ENCODE measurements at places on chromosomes 1 and 21.

DNA sequence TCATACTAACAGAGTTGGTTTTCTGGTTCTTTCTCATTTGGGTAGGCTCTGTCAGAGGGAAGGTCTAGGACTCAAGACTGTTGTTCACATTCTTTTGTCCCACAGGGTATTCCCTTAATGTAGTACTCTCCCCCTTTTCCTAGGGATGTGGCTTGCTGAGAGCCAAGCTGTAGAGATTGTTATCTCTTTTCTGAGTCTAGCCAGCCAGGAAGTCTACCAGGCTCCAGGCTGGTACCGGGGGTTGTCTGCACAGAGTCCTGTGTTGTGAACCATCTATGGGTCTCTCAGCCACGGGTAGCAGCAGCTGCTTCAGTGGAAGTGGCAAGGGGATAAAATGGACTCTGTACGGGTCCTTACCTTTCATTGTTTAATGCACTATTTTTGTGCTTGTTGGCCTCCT, 226.4 kb downstream of the LBR start:
- no peak for DNase-seq

- no peak for DNase-seq
These were observed 30.6 kb upstream of the TADA1 start for GRCh38 chr1:166906647-166907046.

- DNase-seq: no peak
These were observed 61.7 kb downstream of the ITSN1 start for GRCh38 chr21:33703750-33704606.

- no peak for DNase-seq
These were observed 120.4 kb upstream of the PTGFR start for GRCh38 chr1:78370356-78370755.

- no peak for DNase-seq
These were observed 57.3 kb downstream of the PSMG1 start for GRCh38 chr21:39125752-39126485.

DNA sequence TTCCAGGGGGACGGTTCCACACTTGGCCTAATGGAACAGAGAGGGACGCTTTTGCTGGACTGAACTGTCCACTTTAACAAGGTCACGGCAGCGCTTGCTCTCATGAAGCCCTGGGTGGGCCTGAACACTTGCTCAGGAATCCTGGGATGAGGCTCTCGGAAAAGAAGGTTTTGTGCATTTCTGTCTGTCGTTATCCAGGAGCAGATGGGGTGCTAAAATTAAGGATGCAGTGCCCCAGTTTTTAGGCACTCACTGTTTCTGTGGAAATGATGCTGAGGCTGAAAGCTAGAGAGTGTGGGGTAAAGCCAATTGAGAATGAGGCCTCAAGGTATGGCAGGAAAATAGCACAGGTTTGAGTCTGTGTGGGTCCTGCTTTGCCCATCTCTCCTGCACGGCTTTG, 111.0 kb downstream of the DAB1 start:
- no peak for DNase-seq

- no peak for DNase-seq
These were observed 122.2 kb downstream of the NAV1 start for GRCh38 chr1:201660931-201661822.

GRCh38 chr1:200029035-200029821, 1.7 kb downstream of the NR5A2 start:
- no peak for DNase-seq

- DNase-seq: no peak
These were observed 40.5 kb downstream of the STPG1 start for GRCh38 chr1:24373044-24373443.

DNA sequence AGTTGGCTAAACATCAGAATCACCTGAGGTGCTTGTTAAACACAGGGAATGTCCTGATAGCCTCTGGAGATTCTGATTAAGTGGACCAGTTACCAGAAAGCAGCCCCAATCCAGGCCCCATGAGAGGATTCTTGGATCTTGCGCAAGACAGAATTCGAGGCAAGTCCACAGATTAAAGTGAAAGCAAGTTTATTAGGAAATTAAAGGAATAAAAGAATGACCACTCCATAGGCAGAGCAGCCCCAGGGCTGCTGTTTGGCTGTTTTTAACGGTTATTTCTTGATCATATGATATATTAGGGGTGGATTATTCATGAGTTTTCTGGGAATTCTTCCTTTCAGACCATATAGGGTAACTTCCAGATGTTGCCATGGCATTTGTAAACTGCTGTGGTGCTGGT, 176.2 kb downstream of the ROR1 start:
- no peak for DNase-seq

GRCh38 chr1:117664314-117664713, 58.5 kb downstream of the TENT5C start:
- DNase-seq: no peak

- DNase-seq: no peak
These were observed 3.4 kb downstream of the BMP8A start for GRCh38 chr1:39494671-39495410.

DNA sequence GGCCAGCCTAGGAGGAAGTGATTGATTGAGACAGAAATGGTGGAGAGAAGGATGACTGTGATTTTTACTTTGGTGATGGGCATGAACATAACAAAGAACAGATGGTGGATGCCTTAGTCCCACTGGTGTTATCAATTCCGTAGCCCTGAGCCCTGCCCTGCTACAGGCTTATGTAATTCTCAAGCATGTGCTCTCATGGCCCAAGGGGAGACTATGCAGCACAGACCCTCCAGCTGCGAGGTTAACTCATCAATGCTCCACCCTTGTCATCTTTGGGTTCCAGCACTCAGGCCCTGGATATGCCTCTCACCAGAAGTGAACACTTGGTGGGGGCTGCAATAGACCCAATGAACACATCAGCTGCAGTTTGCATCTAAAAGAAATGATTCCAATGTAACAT, 62.7 kb upstream of the LRRC8D start:
- no peak for DNase-seq

DNA sequence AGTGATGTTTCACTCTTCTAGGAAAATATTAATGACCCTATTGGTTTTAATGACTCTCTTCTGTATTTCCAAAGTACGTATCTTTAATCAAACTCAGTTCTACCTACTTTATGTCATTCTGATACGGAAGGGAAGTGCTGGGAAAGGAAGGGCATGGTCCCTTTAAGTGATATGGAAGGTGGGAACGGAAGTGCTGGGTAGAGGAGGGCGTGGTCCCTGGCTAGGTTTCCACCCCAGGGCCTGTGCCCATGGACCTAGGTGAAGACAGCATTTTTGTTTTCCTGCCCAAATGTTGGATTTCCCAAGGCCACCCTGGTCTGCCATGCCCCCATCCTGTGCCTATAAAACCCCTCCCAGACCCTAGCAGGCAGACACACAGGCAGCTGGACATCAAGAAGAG, 24.0 kb downstream of the RGS4 start:
- no peak for DNase-seq

DNA sequence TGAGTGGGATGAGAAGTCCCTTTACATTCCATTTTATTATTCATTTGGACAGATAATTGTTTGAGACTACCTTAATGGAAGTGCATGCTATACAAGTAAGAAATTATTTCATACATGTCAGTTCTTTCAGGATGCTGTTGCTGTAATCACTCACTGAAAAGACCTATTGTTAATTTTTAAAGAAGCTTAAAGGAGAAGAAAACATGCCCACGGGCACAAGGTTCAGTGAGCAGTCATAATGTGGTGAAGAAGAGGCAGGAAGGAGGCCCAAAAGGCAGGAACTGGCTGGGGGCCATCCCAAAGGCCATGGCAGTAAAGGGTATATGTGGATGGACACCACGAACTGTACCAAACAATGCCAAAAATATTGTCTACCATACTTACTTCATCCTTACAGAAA, 206.0 kb downstream of the LYPLAL1 start:
- no peak for DNase-seq

DNA sequence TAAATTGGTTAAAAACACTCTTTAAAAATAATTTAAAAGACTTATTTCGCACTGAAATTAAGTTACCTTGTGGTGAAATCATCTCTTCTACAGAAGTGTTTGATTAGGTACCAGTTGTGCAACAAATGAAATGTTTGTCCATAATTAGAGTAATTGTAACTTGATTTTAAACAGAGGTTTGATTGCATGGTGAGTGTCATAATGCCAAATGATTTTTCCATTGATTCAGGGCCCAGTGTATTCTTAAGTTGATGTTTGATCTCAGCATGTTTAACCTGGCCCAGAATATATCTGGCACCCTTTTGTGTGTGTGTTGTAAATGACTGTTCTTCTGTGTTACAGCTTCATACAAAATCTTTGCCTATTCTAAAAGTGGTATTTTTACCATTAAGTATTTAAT, 28.5 kb downstream of the LRRC8B start:
- DNase-seq: no peak

GRCh38 chr1:100736746-100737145, 17.2 kb downstream of the VCAM1 start:
- DNase-seq: no peak

DNA sequence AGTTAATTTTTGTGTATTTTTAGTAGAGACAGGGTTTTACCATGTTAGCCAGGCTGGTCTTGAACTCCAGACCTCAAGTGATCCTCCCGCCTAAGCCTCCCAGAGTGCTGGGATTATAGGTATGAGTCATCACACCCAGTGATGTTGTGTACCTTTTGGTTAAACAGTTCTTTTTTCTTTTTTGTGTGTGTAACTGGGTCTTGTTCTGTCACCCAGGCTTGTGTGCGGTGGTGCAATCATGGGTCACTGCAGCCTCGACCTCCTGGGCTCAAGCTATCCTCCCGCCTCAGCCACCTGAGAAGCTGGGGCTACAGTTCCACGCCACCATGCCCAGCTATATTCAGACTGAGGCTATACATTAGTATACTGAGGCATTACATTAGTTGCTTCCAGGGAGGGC, 37.8 kb downstream of the GABPB2 start:
- no peak for DNase-seq

GRCh38 chr1:111878649-111879048, 110.8 kb downstream of the KCND3 start:
- no peak for DNase-seq

DNA sequence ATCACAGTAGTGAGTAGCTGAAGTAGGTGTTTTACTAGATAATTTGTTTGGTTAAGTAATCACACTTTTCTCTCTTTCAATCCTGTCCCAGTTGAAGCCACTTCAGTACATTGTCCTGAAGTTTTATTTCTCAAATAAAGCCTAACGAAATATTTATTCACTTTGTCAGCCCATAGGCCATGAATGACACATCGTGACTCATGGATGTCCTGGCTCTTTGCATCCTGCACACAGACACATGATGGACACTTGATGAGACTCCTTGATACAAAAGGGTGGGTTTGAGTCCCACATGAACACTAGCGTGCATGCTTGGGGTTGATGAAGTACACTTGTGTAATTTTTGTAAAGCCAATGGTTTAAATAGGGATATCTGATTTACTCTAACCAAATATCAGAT, 22.7 kb upstream of the LAMC2 start:
- no peak for DNase-seq

DNA sequence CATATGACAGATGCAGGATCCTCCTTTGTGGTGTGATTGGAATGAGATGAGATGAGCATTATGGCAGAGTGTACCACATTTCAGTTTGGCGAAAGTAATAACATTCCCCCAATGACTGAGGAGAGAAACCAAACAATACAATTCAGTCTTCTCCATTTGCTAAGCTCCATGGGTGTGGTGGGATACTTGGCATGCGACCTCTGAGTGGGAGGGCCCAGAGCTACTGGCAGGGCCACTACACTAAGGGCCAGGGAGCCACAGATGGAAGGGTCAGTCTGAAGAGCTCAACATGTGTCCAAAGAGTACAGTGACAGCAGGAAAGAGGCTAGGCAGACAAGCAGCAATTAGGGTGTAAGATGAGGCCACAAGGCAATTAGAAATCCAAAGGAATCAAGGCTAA, 23.8 kb upstream of the PAXBP1 start:
- DNase-seq: no peak

DNA sequence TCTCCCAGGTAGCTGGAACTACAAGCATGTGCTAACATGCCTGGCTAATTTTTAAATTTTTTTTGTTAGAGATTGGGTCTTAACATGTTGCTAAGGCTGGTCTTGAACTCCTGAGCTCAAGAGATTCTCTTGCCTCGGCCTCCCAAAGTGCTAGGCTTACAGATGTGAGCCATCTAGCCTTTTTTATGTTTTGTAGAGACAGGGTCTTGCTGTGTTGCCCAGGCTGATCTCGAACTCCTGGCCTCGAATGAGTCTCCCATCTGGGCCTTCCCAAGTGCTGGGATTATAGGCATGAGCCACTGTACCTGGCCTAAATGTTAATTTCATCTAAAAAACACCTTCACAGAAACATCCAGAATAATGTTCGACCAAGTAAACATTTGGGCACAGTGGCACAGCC, 48.6 kb downstream of the FNBP1L start:
- DNase-seq: no peak

DNA sequence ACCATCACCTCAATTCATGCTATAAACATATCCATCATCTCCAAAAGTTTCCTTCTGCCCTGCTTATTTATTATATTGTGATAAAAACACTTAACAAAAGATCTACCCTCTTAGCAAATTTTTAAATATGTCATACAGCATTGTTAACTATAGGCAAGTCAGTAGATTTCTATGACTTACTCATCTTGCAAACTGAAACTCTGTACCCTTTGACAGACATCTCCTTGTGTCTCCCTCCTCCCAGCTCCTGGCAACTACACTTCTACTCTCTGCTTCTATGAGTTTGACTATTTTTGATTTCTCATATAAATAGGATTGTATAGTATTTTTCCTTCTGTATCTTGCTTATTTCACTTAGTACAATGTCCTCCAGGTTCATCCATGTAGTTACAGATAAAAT, 174.8 kb downstream of the TNFSF18 start:
- DNase-seq: no peak

DNA sequence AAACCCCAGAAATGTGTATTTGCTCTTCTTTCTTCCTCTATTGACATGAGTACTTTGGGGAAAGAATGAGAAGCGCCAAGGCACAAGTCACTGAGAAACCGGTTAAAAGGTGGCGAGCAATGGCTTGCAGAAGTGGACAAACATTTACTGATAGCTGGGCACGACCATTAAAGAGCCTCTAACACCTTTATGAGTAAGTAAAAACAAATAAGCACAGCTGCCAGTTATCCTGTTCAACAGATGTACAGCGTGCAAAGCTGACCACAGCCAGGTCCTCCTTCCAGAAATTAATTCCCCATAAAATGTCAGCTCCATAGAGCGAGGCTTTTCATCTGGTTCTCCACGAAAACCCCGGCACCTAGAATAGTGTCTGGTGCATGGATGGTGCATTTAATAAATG, 72.7 kb downstream of the CAPZB start:
- no peak for DNase-seq

- no peak for DNase-seq
These were observed 137.8 kb downstream of the LIPI start for GRCh38 chr21:14072761-14073535.

GRCh38 chr1:178613271-178613945, 100.5 kb downstream of the TEX35 start:
- DNase-seq: no peak

- DNase-seq: no peak
These were observed 110.5 kb upstream of the COA6 start for GRCh38 chr1:234262754-234263105.

DNA sequence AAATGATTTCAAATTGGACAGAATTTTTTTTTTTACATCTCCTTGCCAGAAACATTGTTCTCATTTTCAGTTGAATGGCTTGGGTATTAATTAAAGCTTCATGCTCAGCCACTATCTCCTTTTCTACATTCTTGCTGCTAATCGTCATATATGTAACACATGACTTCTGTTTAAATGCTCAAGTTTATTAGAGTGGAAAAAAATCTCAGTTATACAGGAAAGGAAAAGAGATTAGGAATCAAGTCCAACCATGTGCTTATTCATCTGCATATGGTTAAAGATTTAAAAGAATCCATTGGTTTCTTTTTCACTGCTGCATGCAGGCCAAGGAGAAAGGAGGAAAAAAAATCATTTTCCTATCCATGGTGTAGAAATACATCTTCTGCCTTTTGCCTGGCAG, 47.3 kb upstream of the CNN3 start:
- no peak for DNase-seq

All from activated CD4-positive, CD25-positive, alpha-beta regulatory T cell (primary cell).